ENCODE measurements at places on chromosomes 4 and X.

DNA sequence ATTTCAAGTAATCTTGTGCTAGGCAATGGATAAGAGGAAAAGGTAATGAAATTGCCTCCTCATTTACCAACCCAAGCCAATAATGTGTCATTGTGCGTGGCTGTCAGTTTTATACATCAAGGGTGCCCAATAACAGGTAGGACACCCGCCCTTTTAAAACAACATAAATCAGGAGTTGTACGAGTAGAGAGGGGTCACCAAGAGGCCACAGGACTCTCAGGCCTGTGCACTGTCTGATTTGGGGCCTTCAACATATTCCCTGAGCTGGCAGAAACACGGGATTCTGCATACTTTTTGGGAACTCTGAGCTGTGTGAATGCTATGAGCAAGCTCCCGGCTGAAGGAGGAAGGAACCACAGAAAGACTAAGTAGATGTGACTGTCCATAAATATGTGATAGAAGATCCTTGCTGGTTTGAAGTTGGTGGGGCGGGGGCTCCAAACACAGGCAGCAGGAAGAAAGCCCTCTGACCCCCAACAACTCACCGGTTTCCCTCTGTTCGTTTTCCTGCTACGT is 82.7 kb upstream of the MAML3 start:
- no peak for DNase-seq

DNA sequence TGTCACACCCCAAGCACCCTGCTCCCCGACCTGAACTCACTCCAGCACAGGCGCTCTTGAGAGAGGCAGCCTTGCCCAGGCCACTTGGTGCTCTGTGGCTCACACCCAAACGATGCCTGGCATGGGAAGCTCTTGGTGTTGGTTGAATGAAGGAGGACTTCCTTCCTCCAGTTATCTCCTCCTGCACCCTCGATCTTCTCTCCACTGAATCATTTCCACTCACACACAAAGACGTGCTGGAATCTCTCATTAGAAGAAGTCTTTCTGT is 90.5 kb upstream of the TRIM2 start:
- no peak for DNase-seq

GRCh38 chrX:49291615-49292337 is 11.7 kb upstream of the GAGE10 start:
- peak; percentile 61 for DNase-seq

- DNase-seq, result peak; percentile 78
Observed at GRCh38 chr4:168631241-168632162, 134.7 kb downstream of the PALLD start.

DNA sequence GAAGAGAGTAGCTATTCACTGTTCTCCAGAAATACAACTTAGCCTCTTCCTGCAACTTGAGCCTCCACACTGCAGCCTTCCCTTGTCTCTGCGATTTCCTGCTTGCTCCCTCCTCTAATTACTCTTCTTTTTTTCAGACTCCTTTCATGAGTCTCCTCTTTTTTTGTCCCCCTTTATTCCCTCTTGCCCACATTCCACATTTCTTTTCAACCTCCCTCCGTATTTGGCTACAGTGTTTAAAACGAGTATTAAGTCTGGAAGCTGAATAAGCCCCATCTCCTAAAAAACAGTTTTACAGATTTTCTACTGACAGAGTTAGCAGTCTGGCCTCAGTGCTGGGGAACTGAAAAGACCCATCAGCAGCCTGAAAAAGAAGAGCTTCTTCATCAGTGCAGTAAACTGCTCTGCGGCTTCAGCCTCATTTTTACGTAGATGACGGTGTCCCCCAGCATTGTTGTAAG is 141.5 kb downstream of the TENM3 start:
- DNase-seq, result no peak

- peak; percentile 39 for DNase-seq
Observed at GRCh38 chrX:77431227-77431626, 16.0 kb upstream of the FGF16 start.

- DNase-seq, result no peak
Observed at GRCh38 chrX:76617020-76617419, 189.5 kb downstream of the MAGEE1 start.

- DNase-seq, result no peak
Observed at GRCh38 chr4:73520821-73521220, 39.3 kb downstream of the AFM start.

DNA sequence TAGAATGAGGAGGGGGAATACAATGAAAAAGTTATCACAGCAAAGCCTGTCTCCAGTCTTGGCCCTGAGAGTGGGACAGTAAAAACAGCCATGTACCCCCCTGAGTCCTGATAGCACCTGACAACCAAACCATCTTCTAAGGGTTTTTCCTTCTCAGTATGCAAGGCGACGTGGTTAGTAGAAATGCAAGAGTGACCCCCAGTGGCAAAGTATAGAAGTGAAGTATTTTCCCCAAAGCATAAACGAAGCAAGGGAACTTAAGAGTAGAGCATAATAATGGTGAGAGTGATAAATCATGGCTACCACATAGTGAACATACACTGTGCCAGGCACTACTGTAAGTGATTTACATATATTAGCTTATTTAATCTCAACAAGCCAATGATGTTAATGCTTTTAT is 52.8 kb downstream of the FAM47C start:
- no peak for DNase-seq

DNA sequence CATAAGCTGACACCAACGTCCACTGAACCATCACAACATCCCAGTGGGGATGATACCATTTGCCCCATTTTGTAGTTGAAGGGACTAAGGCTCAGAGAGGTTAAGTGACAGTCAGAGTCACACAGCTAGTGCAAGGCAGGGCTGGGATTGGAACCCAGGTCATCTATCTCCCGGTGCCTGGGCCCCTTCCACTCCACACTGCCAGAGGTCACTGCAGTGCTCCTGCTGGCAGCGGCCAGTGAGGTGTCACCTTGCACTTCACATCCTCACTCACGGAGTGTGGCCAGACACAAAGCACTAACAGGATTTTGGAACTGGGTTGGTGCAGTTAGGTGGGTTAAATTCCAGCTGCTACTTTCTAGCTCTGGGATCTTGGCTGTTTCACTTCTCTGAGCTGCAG is 118.7 kb downstream of the ENPP6 start:
- no peak for DNase-seq

GRCh38 chrX:127571834-127572233 is 480.4 kb downstream of the ACTRT1 start:
- no peak for DNase-seq

GRCh38 chrX:76076124-76076523 is 96.7 kb upstream of the PBDC1 start:
- DNase-seq, result no peak

- no peak for DNase-seq
Observed at GRCh38 chrX:75957107-75957610, 172.1 kb upstream of the MAGEE2 start.

DNA sequence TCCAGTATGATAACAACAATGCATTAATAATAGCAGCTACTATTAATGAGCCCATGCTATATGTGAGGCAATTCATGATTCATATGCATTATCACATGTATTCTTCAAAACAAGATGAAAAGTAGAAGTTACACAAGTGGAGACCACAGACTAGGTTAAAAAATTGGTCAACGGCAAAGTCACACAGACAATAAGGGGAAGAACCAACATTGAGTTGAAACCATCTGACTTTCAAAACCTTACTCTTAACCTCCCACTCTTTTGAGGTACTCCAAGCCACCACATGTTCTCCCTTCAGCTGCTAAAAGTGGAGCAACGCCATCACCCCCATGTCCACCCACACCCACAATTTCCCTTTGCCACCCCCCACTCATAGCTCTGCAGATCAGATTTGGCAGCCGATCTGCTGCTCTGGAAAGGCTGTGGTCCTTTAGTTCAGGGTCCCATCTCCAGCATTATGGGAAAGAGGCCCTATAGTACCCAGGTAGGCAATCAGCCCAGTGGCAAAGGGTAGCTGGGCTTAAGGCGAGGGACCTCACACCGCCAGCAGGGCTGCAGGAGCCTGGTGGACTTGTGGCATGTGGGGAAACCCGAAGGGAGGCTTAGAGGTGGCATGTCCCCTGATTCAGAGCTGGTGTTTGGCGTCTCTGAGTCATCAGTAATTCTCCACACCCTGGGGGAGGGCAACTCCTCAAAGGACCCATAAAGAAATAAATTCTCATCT is 33.5 kb upstream of the CYBB start:
- DNase-seq, result no peak

DNA sequence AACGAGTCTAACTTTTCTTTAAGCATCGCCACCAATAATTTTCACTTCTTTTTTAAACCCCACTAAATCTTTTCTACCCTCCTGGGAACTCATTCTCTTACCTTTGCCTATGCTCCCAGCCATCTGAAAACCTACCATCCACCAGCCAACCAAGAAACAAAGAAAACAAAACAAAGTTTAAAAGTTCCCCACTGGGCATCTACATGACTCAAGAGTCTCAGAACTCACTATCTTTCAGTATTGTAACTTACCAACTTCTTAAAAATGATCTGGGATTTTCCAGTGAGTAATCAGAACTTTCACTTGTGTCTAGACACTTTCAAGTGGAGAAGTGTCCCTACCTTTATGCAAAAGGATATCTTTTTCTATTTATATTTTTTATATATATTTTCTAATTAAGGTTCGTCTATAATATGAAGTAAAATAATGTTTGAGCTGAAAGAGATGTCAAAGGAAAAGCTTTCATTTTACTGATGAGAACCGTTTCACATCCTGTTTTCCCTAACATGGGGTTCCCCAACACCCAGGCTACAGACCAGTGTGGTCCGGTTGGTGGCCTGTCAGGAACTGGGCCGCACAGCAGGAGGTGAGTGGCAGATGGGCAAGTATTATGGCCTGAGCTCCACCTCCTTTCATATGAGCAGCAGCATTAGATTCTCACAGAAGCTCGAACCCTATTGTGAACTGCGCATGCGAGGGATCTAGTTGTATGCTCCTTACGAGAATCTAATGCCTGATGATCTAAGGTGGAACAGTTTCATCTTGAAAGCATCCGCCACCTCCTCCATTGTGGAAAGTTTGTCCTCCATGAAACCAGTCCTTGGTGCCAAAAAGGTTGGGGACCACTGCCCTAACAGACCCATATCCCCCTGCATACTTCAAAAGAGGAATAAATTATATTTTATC is 9.8 kb upstream of the TIGD2 start:
- DNase-seq, result no peak

- DNase-seq, result no peak
Observed at GRCh38 chr4:129087516-129087915, 5.8 kb downstream of the SCLT1 start.

DNA sequence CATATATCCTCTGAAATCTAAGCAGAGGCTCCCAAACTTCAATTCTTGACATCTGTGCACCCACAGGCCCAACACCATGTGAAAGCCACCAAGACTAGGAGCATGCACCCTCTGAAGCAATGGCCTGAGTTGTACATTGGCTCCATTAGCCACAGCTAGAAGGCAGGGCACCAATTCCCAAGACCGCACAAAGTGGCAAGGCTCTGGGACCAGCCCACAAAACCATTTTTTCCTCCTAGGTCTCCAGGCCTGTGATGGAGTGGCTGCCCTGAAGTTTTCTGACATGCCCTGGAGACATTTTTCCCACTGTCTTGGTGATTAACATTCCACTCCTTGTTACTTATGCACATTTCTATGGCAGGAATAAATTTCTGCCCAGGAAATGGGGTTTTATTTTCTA is 232.2 kb upstream of the GRID2 start:
- DNase-seq, result no peak

DNA sequence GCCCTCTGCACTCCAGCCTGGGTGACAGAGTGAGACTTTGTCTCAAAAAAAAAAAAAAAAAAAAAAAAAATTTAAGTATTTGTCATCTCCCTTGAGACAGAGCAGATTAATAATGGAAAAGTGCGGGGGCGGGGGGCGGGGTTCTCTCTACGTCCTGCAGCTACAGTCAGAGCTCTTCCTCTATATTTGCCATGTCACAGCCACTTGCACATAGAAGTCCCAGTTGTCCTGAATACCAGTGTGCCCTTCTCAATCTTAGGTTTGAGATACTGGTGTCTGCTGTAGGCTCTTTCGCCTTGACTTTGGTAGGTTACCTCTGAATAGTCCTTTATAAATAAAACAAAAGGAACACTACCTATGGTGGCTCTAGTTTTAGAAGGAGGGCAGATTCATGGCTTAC is 237.8 kb upstream of the PGRMC2 start:
- no peak for DNase-seq

- no peak for DNase-seq
Observed at GRCh38 chrX:117120700-117121099, 657.9 kb upstream of the CT83 start.

DNA sequence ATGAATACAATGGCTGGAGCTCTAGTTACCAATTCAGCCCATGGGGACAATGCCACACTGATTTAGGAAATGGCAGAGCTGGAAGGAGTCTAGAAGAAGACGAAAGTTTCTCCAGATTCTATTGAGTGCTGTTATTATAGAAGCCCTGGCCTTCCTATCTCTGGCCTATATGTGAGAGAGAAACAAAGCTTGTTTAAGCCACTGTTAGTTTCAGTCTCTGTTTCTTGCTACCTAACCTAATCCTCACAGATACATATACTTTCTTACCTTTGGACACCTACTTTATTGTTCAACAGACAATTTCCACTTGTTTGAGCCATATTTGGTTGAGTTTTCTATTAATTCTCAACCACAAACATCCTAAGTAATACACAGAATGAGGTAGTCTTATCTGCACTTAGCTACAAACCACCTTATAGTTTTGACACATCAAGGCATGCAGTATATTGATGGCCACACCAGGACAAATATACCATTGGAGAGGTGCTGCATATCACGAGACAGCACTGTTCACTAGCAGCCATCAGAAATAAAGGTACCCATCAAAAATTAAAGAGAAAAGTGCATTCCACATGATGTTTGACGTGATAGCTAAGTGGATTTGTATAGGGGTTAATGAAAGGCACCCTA is 190.2 kb downstream of the SMIM20 start:
- DNase-seq, result no peak

GRCh38 chrX:72368796-72369195 is 63.1 kb upstream of the CITED1 start:
- DNase-seq, result no peak

GRCh38 chr4:145609481-145610427 is 9.4 kb upstream of the MMAA start:
- DNase-seq, result peak; percentile 56

DNA sequence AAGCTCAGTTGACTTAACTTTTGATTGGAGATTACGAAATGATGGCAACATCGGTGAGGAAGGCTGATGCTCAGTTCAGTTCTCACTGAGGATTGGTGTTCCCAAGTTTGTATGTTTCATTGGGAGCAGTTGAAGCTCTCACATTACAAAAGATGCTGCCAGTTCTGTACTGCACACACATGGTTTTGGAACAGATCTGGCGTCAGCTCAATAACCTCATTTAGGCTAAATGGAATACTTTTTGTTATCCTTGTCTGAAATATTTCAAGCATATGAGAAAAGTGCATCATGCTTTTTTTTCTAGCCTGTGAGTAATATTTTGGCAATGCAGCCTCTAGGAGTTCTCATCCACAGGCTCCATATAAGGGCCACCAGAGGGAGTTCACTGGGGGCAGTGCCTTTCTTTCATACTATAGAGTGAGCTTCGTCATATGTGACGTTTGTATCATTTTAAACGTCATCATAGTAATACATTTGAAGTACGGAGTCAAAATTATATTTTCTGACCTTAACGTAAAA is 4.1 kb downstream of the ENPEP start:
- DNase-seq, result no peak

DNA sequence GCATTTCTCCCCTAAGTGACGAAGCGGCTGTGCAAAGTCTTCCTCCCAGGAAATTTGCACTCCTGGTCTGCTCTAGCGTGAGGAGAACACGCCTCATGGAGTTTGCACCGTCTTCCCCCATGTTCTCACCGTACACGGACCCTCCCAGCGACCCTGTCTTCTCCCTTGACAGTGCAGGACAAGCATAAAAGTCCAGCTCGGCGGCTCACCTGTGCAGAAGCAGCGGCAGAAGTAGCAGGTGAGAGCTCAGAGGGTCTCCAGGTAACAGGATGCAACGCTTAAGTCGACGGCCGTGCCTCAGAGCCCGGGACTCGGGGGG is 314 bp downstream of the P2RY8 start:
- no peak for DNase-seq
